Stimulated activated CD8-positive, alpha-beta memory T cell treated with anti-CD3 and anti-CD28 coated beads, Interleukin-7, amount 100 ng/mL, for 48 hours (primary cell): ENCODE measurements at places on chromosomes 4 and X.

DNA sequence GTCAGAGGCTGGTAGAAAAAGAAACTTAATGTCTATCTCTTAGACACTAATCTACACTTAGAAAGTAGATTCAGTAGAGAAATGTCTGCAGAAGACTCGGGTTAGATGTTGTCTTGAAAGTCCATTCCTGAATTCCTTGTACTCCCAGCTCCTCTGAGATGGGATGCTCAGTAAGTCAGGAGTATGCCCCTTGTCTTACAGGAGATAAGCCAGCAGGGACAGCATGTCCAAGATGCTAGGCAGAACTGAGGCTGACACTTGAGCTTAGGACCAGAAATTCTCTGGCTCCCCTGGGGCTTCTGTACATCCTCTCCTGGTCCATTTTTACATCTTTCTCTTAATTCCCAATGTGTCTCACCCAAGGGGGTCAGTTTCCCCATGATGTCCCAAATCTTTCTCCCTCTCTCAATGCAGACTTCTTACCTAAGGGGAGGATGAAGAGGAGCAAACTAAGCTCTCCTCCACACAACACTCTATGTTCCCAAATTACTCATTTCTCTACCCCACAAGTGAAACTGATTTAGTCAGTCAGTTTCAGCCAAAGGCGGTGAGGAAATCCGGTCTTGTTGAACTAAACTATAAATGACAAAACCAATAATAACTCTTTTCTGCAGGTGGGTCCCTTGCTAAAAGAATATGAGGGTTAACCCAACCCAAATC lies 558.2 kb upstream of the DIPK2B start:
- DNase-seq, result no peak

DNA sequence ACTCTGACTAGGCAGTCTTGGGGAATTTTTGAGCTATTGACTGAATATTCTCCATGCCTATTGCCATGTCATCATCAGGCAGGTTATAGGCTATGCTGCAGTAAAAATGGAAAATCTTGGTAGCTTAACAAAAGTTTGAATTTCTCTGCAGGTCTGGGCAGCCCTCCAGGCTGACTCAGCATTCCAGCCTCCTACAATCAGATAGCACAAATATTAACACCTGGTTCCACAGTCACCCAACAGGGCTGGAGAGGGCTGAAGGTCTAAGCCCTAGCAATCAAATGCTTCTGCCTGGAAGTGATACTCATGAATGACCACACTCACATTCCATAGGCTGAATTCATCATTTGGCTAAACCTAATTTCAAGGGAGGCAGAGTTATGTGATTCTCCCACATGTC lies 9.6 kb upstream of the PPP3CA start:
- no peak for DNase-seq

GRCh38 chr4:150130933-150131332 lies 52.7 kb downstream of the DCLK2 start:
- no peak for DNase-seq

DNA sequence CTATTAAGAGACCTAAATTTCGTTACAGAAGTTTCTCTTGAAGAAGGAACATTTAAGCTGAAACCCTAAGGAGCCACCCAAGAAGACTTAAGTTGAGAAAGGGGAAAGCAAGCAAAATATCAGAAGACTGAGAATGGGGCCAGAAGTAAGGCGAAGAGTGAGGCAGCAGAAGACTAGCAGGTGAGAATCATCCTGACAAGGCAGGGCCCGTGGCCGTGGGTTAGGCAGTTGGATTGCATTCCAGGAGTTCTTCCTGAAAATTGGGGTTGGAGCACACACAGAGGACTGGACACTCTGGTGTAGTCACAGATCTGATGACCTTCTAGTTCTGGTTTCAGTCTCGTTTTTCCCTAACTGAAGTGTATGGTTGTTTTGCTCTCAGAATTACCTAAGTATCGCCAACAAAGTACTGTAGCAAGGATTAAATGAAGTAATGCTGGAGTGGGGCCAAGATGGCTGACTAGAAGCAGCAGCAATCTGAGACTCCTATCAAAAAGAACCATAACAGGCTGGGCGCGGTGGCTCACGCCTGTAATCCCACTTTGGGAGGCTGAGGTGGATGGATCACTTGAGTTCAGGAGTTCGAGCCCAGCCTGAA lies 94.4 kb upstream of the GUCY1A1 start:
- no peak for DNase-seq
